Karpas-422 (cell line): ENCODE measurements at places on chromosomes 11 and 22.

GRCh38 chr22:46604306-46604690 is 15.9 kb upstream of the GRAMD4 start:
- peak; percentile 60 for DNase-seq

GRCh38 chr11:110366291-110366690 is 63.5 kb upstream of the FDX1 start:
- no peak for DNase-seq

DNA sequence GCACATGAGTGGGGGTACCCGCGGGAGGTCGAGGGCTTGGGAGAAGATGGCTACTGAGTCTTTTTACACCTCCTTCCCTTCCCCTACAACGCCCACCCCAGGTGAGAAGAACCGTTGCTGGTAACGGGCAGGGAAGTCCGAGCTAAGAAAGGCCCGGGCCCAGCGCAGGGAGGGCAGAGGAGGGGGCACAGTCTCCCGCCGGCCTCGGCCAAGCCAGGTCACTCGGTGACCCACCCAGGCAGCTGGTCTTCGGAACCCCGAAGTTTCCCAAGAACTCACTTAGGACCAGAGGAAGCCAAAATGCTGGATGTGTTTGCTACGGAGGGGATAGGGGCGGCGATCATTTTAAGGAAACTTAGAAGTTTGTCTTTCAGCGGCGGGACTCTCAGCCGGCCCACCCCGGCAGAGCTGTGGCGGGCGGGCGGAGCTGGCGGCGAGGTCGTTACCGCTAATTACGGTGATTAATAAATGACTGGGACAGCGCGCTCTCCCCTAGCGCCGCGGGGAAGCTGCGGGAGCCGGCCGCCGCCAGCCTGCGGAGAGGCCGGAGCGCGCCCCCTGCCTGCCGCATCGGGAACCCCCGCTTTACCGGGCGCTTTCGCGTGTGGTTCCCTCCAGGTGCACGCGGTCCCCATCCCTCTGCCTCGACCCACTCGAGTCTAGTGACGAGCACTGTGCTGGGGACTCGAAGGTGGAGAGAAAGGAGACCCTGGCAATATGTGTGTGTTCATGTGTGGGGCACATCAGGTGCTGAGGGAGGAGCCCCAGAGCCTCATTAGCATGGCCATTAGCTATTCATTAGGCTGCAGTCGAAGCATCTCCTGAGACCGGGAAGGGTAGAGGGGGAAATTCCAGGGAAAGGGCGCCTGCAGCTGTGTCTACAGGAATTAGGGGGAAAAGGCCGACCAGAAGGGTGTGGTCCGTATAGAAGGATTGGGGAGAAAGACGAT is 945 bp downstream of the ROBO3 start:
- DNase-seq, result no peak

DNA sequence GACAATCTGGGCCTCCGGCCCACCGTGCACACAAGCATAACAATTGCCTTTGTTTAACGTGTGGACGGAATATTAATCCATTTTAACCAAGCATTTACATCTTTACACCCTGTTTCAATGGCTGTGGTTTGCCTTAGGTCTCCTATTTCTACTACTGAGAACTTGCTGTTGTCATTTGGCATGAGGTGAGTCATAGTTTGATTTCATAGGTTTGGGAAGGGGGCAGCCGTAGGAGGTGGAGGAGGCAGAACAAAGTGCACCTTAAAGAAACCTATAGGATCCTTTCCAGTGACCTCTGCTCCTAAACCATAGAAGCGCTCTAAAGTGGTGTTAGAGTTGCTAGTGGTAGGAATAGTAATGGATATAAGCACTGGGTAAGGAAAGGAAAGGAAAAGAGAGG is 59.4 kb downstream of the ARHGAP42 start:
- DNase-seq, result no peak

DNA sequence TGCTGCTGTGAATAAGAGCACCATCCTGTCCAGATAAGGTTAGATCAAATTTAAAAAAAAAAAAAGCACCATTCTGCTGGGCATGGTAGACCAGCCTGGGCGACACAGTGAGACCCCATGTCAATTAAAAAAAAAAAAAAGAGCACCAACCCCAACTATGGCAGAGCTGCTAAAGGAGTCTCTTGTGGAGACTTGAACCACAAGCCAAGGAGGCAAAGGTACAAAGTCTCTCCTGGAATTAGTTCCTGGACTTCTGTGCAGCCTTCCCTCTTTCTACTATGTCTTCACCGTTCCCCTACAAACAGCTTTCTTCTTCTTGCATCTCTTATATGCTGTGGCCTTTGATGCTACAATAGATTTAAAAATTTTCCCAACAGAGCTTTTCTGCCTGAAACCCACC is 1.3 kb downstream of the PIK3C2A start:
- no peak for DNase-seq

- DNase-seq, result no peak
Observed at GRCh38 chr11:47854667-47855066, 6.5 kb upstream of the NUP160 start.

- DNase-seq, result no peak
Observed at GRCh38 chr22:46429325-46429853, 93.9 kb downstream of the TRMU start.

- DNase-seq, result no peak
Observed at GRCh38 chr11:35049859-35050531, 89.0 kb upstream of the CD44 start.

- DNase-seq, result no peak
Observed at GRCh38 chr11:84290647-84291046, 1004.5 kb upstream of the CCDC90B start.

DNA sequence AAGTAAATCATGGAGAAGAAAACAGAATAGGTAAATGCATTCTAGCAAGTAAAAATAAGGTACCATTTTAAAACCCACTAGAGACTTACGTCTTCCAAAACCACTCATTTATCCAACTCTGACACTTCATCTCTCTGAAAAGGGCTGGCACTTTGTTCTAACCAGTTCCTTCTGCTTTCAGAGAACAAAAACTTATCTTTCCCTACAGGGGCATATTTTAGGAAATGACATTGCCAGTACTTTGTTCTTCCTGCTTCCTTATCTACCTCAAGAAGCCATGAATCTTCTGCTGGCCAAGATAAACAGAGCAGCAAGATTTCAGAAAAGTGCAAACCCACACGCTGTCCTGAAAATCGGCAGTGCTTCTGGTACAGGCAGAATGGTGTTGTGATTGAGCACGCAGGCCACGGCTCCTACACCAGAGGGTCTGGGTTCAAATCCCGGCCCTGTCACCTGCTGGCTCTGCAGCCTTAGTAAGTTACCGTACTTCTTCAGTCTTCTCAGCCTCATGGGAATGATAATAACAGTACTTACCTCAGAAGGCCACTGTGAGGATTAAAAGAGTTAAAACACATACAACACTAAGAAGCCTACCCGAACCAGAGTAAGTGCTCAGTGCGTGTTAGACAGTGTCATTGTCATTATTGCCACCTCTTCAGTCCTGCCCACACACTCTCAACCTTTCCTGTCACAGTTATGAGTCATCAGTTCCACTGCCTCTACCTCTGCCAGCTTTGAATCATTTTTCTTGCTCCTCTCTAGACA is 11.0 kb downstream of the MPZL3 start:
- no peak for DNase-seq

DNA sequence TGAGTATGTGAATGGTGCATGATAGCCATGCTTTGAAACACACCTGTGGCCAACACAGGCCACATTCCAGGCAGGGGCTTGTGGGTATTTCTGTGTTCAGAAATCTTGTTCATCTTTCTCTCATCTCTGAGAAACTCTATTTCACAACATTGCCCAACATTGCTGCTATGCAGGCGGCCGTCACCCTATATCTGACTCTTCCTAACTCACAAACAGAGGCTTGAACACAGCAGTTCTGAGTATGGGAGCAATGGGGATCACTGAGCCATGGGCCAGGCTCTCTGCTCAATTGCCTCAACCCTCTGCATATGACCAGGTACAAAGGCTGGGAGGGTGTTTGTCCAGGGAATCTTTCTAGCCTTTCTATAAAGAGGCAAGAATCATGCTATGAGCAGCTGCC is 259.9 kb downstream of the BUD13 start:
- DNase-seq, result no peak

GRCh38 chr11:79182794-79183193 is 258.0 kb downstream of the TENM4 start:
- DNase-seq, result no peak

GRCh38 chr11:61157743-61158142 is 3.5 kb downstream of the VPS37C start:
- DNase-seq, result peak; percentile 53

DNA sequence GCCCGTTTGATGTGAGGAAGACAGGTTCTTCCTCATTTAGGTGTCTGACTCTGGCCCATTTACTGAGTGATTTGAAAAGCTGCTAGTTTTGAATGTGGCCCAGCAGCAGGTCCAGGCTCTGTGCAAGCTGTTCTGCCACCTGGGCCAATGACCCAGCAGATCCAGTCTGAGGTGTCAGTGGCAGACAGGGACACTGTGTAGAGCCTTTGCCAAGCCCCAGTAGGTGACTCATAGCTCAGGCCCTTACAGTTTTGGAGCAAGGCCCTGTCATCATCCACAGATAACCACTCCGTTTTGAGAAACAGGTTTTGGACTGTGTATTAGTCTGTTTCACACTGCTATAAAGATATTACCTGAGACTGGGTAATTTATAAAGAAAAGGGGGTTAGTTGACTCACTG is 23.9 kb downstream of the TSPAN32 start:
- DNase-seq, result no peak

- peak; percentile 81 for DNase-seq
Observed at GRCh38 chr11:57491371-57492061, 24.0 kb downstream of the SLC43A1 start.

GRCh38 chr11:62854825-62855570 is 15.6 kb upstream of the WDR74 start:
- peak; percentile 58 for DNase-seq

GRCh38 chr11:90202342-90202741 is 20.5 kb downstream of the CHORDC1 start:
- no peak for DNase-seq

- DNase-seq, result no peak
Observed at GRCh38 chr11:96161307-96162089, 181.5 kb downstream of the MAML2 start.

DNA sequence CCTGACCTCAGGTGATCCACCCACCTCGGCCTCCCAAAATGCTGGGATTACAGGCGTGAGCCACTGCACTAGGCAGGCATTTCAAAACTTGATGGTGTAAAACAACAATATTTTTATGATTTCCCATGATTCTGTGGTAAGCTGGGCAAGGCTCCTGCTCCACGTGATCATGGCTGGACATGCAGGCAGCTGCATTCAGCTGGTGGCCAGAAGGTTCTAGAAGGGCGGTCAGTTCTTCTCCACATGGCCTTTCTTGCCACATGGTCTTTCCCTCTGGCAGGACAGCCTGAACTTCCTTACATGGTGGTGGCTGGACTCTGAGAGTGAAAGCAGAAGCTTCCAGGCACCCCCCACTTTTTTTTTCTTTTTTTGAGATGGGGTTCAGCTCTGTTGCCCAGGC is 9.9 kb upstream of the RASD2 start:
- DNase-seq, result no peak

GRCh38 chr11:2406878-2407410 is 6.4 kb downstream of the TSSC4 start:
- DNase-seq, result no peak

DNA sequence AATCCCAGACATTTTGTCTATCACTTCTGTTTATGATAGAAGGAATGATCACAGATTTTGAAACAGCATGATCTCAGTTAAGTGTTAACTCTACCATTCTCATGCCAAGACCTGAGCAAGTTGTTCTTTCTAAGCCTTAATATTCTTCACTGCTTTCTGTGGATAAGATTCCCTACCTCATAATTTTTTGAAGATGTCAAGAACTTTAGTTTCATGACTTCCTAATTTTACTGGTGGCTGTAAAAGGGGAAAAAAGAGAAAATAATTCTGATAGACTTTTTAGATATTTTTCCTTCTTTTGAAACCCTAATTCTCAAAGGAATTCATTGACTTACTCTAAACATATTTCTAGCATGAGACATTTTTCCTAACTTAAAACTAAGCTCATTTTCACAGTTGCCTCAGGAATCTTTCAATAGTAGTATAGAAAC is 520.0 kb upstream of the LUZP2 start:
- no peak for DNase-seq

GRCh38 chr22:36839356-36840073 is 21.3 kb upstream of the NCF4 start:
- no peak for DNase-seq

- no peak for DNase-seq
Observed at GRCh38 chr11:70472240-70472639, 73.9 kb downstream of the CTTN start.

DNA sequence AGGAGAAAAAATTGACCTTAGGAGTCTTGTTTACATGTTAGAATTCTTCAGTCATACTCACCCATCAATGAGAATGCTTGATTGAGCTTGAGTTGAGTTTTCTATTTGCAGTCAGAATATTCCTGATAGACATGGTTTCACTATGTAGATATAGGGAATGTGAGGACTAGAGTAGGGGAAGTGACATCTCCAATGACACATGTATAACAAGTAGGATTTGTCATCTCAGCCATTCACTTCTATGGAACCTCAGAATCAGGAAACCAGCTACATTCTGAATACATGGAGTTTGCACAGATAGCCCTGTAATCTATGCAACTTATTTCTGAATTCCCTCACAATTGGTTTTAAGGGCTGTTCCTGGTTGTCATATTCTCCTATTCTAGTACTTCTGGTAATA is 20.1 kb upstream of the OR9Q1 start:
- no peak for DNase-seq

DNA sequence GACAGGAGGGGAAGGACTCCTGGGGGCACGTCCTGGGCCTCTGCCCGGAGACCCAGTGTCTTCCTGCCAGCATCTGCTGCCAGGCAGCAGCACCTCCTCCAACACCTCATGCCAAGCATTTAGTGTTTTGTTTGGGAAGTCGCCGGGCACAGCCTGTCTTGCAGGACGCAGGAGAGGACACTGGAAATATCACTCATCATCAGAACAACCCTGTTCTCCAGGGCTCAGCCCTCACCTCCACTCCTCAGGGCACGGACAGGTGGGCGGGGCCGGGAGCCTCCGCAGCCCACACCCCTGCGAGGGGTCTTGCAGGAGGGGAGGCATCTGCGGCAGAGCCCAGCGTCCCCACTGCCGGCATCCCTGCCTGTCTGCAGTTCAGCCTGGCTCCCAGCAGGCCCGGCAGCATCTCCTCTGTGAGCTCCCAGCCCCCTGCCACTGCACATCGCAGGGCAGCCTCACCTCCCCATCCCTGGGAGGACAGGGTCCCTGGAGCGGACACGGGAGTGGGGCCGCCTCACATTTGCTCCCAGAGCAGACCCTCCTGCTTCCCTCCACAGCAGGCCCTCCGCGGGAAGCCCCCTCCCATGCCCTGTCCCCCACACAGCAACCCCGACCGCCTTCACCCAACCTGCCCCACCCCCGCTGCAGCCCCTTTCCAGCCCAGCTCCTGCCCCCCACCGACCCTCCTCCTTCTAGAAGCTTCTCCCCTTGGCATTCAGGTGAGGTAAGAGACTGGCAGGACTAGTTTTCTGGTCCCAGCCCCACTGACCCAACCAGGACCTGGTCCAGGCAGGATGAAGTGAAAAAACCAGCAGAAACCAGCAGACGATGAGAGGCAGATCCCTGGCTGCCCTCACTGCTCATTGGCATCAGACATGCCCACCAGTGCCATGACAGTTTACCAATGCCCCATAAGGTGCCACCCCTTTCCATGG is 72.7 kb downstream of the BRD1 start:
- DNase-seq, result no peak

- DNase-seq, result no peak
Observed at GRCh38 chr11:61946894-61947293, 3.3 kb upstream of the BEST1 start.
